ENCODE measurements at places on chromosomes 5 and 9.
A peak's percentile ranks its signal among the peaks of the same experiment; 100 is the strongest.

DNA sequence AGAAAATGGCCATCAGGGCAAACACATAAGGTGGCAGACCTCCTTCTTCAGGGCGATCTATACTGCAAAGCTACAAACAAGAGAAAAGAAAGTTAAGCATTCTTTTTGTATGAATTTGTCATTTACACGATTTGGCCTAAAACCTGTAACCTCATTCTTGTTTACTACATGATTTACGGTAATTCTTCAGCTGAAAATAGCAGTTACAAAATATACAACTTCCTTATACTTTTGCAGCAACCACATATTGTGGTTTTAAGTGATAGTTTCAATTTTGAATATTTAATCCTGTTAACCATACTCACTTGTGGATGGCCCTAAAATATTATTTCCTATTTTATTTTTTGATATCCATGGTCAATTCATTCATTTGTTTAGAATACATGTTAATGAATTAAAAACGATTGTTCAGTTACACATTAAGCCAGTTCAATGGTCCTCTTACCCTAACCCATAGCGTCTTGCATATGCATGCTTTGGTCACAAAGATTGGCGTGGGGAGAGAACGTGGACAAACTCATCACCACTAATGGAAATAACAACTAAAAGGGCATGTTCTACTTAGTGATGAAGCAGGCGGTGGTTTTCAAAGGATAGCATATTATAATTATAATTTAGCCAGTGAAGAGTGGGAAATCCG lies 16.6 kb downstream of the TUT7 start:
- no peak for DNase-seq

GRCh38 chr5:65102976-65103711 lies 334.4 kb downstream of the CWC27 start:
- DNase-seq = peak; percentile 71

- DNase-seq = peak; percentile 21
Observed at GRCh38 chr5:67156976-67157583, 39.5 kb downstream of the CD180 start.

- no peak for DNase-seq
Observed at GRCh38 chr9:108078375-108078774, 588.8 kb upstream of the KLF4 start.

GRCh38 chr5:149133795-149134777 lies 7.2 kb upstream of the ABLIM3 start:
- DNase-seq = peak; percentile 79

GRCh38 chr5:68459093-68459809 lies 243.7 kb downstream of the PIK3R1 start:
- no peak for DNase-seq

GRCh38 chr5:154309371-154309745 lies 118.8 kb downstream of the GALNT10 start:
- DNase-seq = peak; percentile 68

- no peak for DNase-seq
Observed at GRCh38 chr5:18105449-18105848, 471.2 kb downstream of the TAF11L14 start.

DNA sequence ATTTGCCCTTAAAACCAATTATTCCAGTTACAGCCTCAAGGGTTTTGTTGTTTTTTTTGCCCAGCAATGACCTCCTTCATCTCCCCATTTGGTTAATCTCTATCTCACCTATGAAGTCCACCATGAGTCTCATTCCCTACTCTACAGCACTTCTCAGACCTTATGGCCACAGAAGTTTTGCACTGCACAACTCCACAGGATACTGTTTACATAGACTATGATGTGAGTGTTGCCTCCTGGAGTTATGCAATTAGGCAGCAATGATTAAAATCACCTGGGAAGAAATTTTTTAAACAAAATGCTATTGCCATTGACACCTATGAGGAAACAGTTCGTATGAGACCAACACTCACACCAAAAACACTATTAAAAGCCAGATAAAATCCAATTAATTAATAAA lies 39.7 kb downstream of the ZDHHC21 start:
- no peak for DNase-seq

GRCh38 chr9:1522219-1522767 lies 472.1 kb downstream of the DMRT2 start:
- DNase-seq = no peak

DNA sequence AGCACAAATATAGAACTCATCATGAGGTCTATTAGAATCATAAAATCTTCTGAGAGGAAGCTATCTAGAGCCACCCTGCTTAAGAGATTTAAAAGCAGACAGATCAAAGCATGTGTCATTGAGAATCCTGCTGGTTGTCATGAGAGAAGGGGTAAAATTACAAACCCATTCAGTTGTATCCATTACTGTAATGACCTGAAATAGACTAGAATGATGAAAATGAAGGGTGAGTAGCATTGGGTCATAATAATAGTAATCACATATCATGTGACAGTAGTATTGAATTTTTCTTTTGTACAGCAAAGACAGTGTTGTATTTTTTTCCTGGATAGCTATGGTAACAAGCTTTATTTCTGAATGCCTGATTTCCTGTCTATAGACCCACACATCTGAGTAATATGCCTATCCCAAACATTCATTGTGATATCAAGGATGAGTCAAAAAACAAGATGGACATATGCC lies 149.0 kb downstream of the PDE4D start:
- DNase-seq = peak; percentile 37

GRCh38 chr9:123468541-123468940 lies 112.5 kb downstream of the CRB2 start:
- DNase-seq = no peak

- DNase-seq = no peak
Observed at GRCh38 chr9:92947268-92948037, at the start of gene FGD3. Gene FGD3, plus strand, starts transcription at chr9:92947523. Its CDS starts 28,734 bp downstream, at chr9:92976257.

DNA sequence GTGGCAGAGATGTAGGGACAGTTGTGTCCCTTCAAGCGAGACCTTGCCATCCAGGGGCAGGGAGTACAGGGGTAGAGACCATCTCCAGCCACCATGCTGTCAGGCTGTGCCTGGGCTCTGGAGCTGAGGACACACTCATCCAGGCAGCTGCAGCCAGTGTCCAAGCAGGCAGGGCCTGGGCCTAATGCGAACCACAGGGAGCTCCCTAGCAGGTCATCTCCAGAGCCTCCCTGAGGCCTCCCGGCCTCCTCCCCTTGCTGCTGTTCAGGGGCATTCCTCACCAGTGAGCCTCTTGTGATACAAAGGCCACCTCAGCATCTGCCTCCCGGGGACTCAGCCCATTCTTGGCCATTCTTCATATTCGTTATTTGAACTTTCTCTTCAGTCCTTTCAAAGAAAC lies 35.0 kb downstream of the TPPP start:
- no peak for DNase-seq

- DNase-seq = no peak
Observed at GRCh38 chr9:98280574-98280973, 25.1 kb upstream of the TBC1D2 start.

- no peak for DNase-seq
Observed at GRCh38 chr9:96289392-96289791, 12.6 kb downstream of the HSD17B3 start.

DNA sequence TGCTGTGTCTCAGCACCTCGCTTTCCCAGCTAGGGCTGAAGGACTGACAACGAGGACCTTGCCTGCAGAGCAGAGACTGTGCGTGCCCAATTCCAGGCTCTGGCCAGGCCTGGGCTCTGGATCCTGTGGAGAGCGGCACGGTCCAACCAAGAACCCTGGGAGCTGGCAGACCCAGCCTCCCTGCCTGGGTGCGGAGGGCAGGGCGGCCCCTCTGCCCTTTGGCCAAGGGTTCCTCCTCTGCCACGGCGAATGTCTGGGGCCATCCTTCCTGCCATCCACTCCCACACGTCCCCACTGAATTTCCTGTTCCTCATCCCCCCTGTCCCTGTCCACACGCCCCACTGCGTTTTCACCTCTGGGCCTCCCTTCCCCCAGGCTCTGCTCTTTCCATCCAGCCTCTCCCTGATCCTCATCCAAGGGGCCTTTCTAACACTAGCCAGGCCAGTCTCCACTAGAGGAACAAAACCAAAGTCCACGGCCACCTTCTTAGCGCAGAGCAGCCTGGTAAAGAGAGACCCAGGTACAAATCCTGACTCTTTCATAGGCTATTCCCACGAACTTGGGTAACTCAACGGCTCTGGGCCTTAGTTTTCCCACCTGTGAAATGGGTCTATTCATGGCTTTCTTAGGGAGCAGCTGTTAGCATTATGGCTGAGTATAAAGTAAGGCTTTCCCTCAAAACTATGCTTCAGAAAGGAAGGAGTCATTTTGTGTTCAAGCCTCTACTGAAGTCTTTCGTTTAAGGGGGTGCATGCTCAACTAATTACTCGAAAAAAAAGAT lies 95.5 kb upstream of the PHYKPL start:
- no peak for DNase-seq

DNA sequence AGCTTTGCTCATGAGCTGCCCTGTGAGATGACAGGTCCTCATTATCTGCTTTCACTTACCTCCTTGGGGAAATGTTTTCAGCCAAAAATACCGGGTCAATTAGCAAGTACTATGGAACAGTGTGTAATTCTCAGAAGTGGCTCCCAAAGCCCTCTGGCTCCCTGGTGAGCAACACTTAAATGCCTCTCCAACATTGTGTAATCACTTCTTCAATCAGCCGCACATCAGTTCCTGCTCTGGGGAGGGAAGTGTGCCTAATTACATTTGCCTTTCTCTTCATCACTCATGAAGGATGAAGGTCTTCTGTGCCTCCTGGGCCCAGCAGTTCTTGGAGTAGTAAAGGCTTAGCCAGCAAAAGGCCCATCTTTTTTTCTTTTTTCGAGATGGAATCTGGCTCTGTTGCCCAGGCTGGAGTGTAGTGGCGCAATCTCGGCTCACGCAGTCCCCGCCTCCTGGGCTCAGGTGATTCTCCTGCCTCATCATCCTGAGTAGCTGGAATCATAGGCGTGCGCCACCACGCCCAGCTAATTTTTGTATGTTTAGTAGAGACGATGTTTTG lies 23.1 kb downstream of the NIM1K start:
- peak; percentile 19 for DNase-seq

DNA sequence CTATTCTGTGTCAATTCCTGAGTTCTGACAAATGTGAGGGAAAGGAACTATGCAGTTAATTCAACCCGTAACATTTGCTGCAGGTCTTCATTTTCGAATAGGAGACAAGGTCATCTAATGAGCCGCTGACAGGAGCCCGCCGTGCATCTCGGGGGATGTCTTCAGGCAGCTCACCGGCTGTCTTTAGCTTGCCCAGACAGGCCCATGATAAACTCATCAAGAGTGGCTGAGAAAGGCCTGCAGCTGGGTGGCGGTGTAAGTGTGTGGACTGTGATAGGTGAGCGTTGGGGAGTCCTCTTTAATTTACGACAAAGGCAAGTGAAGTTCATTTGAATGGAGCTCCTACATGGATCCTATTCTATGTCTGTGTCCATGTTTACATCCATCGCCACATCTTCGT lies 190.5 kb downstream of the ADCY2 start:
- DNase-seq = no peak

- no peak for DNase-seq
Observed at GRCh38 chr5:68490406-68490805, 274.9 kb downstream of the PIK3R1 start.

- peak; percentile 96 for DNase-seq
Observed at GRCh38 chr5:134242146-134242545, 16.3 kb upstream of the PPP2CA start.

DNA sequence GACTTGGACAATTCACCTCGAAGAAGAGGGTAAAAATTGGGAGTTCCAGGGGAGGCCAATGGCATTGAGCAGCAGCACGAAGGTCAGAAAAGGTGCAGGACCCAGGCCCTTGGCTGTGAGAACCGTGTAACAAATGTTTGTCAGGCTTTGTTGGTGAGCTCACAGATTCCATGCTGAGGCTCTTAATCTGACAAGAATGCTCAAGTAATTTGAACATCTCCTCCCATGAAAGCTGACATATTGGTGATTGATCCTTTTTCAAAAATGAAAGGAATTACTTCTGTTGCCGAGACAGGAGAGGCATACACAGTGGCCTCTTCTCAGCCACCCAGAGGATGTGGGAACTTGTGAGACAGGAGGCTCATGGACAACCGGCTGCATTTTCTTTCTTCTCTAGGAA lies 11.6 kb downstream of the RAI14 start:
- DNase-seq = no peak

GRCh38 chr9:25964239-25964638 lies 286.0 kb upstream of the TUSC1 start:
- peak; percentile 77 for DNase-seq

GRCh38 chr9:34377404-34377746 lies 677 bp upstream of the MYORG start:
- DNase-seq = peak; percentile 13

- DNase-seq = no peak
Observed at GRCh38 chr9:113506090-113506589, 42.6 kb downstream of the RGS3 start.

DNA sequence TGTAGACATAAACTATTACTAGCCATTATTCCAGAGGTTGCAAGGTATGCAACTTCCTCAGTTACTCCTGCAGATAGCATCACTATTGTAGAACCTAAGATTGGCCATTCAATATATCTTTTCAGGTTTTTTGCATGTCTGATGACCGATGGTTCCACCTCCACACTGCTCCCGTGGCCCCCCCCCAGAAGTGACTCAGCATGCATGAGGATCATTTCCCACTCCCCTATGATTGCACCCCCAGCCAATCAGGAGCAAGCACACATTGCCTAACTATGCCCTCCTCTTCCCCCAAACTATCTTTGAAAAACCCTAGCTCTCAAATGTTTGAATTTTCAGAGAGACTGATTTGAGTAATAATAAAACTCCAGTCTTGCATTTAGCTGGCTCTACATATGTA lies 601.4 kb upstream of the TLE4 start:
- no peak for DNase-seq

DNA sequence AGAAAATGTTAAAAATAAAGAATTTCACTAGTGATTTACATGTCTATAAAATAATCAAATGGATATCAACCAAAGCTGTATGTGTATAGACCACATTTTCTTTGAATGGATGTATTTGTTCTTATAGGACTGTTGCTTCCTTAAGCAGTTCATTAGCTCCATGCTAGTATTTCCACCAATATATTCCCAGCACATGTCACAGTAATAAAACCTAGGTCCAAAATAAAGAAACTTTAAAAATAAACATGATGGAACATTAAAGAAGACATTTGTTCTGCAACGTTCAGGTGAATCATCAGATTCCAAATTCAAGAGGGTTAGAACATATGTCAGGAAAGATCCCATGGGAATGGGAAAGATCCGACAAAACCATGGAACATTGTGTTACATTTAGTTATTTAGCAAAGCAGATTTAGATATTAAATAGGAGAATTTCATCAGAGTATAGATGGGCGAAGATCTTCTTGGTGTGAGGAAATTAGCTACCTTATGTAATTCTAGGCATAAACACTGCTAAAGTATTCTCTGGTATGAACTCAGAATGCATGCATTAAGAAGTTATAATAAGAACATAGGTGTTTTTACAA lies 490.7 kb downstream of the CDH18 start:
- DNase-seq = no peak

GRCh38 chr9:71746023-71746757 lies 22.1 kb downstream of the CEMIP2 start:
- DNase-seq = peak; percentile 45

- DNase-seq = no peak
Observed at GRCh38 chr5:4411664-4412063, 728.5 kb upstream of the ADAMTS16 start.

- peak; percentile 48 for DNase-seq
Observed at GRCh38 chr5:58357121-58357520, 102.8 kb downstream of the PLK2 start.

GRCh38 chr9:13607481-13608441 lies 328.3 kb upstream of the MPDZ start:
- DNase-seq = no peak

- DNase-seq = no peak
Observed at GRCh38 chr5:87211676-87212075, 56.0 kb upstream of the RASA1 start.

- no peak for DNase-seq
Observed at GRCh38 chr5:880816-881550, 11.6 kb downstream of the BRD9 start.

- peak; percentile 36 for DNase-seq
Observed at GRCh38 chr5:88979244-88979643, 96.3 kb upstream of the MEF2C start.
